ENCODE measurements at places on chromosomes 1 and 21. TPM values are rescaled to one million over a fixed set of nuclear protein-coding genes. Genes with fewer than 3 reads are reported as not detected.

DNA sequence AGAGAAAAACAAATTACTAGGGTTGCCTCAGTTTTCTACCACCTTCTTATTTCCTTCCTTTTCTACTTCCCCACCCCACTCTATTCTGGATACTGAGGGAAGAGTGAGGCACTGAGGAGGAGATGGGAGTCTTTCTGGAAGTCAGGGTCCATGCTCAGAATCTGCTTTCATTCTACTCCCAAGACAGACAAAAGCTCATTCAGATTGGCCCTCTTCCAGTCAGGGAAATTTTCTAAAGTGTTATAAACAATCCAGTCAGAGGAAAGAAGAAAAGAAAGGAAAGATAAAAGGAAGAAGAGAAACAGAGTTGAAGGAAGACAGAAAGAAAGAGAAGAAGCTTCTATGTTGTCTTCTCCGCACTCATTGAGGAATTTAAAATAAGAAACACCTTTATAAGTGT is 228.6 kb downstream of the COP1 start:
- DNase-seq: no peak

DNA sequence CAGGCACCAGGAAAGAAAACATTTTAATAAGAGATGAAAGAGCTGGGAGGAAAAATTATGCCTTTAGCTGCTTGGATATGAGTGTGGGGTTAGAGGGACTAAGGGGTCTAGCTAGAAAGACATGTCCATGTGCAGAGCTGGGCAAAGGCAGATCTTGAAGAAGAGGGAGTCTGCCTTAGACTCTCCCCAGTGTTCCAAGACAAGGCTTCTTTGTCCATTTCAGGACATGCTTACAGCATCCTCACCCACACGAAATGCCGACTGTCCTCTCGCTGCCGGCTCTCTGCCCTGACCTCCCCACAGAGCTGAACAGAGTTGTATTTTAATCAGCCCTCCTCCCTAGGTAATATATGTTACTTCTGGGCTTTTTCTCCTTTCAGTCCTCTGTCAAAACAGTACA is 100.7 kb upstream of the ATP1B1 start:
- DNase-seq: no peak

- no peak for DNase-seq
Observed at GRCh38 chr1:21335750-21336224, 45.5 kb upstream of the ECE1 start.

GRCh38 chr1:82258887-82259286 is 458.2 kb downstream of the ADGRL2 start:
- no peak for DNase-seq

GRCh38 chr1:53552146-53552861 is 93.1 kb downstream of the DMRTB1 start:
- no peak for DNase-seq

DNA sequence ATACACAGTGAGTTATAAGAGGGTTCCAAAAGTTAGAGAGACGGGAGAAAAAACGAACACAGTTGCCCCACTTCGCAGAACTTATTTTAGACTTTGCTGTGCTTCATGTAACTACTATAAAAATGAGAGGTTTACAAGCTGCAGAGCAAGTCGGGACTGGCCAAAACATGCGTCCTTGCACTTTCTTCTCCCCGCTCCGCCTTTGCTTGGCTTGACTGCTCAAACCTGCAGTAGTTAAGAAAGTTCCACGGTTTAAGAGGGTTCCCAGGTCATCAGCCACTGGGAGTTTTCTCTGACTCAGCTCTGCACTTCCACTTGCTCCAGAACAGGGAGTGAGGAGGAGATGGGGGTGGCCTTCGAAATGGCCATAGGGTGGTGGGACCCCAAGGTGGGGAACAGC is 36.2 kb downstream of the CLIC6 start:
- DNase-seq: no peak

DNA sequence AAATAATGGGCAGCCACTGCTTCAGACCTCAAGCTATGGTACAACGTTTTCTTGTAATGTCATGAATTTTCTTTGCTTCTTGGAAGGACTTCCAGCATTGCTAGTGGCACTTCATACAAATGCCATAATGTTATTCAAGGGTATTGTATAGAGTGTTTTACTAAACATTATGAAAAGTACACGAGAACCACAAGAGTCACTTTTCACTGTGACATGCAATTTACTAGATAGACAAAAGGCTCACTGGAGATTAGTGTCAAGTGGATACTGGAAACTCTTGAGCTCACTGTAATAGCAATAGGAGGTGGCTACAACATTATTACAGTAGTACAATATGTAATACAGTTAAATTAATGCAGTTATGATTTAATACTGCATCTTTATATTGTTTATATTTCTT is 5.3 kb upstream of the OLFM3 start:
- no peak for DNase-seq

DNA sequence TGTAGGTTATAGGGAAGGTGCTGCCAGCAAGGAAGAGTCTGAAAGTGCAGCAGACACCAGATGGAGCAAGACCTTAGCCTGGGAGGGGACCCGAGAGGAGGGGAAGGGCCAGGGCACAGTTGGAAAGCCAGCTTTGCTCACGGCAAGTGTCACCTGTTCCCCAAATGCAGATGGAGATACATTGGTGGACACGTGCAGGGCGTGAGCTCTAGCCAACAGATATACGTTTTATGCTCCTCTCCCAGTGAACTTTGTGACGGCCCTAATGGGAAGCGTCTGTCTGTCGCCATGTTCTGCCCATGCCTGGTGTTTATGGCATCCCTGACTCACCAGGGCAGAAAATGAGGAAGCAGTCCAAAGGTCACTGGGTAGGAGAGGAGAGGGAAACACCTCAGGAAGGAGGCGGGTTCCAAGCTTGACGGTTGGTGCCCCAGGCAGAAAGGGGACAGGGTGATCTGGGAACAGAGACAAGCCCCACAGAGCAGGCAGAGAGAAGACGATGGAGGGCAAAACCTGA is 7.6 kb downstream of the GPA33 start:
- no peak for DNase-seq

GRCh38 chr21:45557616-45558043 is 15.4 kb upstream of the SLC19A1 start:
- DNase-seq: no peak

GRCh38 chr1:162689745-162690671 is 57.7 kb downstream of the DDR2 start:
- peak; percentile 60 for DNase-seq

DNA sequence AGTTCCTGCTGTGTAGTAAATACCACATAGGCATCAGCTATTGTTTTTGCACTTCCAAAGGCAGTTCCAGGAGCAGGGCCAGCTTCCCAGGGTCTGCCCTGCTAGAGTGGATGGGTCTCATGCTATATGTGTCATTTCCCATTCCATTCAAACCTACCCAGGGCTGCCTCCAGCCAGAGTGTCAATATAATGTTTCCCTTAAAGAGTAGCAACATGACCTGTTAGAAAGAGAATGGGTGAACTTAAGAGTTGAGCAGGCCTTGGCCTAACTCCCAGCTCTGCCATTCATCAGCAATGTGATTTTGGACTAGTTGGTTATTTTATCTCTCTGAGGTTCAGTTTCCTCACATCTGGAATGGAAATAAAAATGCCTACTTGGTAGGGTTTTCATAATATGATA is 44.9 kb downstream of the RAB3B start:
- no peak for DNase-seq

GRCh38 chr1:2130871-2131289 is 63.7 kb downstream of the FAAP20 start:
- DNase-seq: no peak

- no peak for DNase-seq
Observed at GRCh38 chr1:76425201-76426145, 350.9 kb downstream of the ST6GALNAC3 start.

DNA sequence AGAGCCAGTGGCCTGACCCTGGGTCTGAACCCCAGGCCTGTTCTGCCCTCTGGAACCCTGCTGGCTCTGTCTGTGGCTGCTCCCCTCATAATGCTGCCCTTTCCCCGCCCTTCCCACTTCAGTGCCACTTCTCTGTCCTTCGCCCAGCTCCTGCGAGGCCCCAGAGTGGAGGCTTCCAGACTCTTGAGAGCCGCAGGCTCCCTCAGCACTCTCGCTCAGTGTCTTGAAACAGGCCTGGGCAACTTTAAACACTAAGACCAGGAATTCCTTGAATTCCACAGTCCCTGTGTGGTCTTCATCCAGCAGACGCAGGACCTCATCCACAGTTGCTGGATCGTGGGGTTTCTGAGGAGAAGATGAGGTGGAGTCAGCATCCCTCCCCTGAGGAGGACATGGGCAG is 3.5 kb downstream of the CRNN start:
- no peak for DNase-seq

GRCh38 chr1:99657213-99658030 is 11.5 kb downstream of the PALMD start:
- DNase-seq: no peak

DNA sequence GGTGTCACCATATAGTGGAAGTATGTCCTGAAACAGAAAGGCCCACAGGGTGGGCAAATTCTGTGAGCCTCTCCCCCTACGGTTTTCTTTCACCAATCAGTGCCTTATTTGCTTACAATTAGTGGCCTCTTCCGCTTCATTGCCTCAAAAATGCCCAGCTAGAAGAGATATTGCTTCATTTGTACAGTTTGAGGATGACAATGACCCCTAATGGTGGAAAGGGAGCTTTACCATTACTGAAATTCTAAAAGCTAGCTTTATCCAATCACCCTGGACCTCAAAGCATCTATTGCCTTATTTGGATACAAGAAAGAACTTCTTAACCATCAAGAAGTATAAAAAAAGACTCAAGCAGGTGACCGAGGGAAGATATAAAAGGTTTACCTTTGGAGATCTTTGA is 49.6 kb downstream of the LRRC71 start:
- DNase-seq: no peak

- DNase-seq: peak; percentile 91
Observed at GRCh38 chr1:171127501-171127900, 36.8 kb downstream of the FMO3 start.

DNA sequence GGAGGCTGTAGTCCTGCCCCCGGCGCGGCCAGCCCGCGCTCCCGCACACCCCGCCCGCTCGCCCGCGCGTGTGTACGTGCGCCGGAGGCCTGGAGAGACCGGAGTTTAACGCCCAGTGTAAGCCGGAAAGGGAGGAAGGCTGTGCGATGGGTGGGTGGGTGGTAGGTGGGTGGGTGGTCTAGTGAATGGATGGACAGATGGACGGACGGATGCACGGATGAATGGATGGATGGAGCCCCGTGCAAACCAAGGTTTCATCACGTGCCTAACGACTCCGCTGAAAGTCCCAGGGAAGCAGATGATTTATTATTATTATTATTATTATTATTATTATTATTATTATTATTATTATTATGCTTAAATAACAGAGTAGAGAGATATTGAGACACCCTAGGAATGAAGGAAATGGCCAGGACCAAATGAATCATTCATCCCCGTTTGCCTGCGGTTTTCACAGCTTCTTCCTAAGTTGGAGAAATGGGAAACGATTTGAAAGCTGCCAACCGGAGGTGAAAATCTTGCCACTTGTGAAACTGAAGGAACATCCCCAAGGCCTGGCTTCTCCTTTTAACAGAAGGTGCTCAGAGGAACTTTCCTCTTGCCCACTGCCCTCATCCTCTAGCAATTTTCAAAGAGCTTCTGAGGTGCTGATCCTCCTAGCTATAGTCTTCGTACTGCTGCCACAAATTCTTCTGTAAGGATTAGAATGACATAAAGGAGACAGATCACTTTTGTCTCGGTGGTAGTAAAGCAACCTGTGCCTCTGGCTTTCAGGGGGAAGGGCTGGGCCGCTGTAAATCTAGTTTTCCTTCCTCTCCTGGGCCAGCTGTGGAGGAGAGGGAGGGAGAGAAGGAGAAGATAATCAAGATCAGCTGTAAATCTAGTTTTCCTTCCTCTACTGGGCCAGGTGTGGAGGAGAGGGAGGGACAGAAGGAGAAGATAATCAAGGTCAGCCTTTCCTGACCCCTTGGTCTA is 648 bp upstream of the RGS7 start:
- no peak for DNase-seq

- DNase-seq: no peak
Observed at GRCh38 chr1:117648015-117648414, 42.2 kb downstream of the TENT5C start.

GRCh38 chr1:9317591-9318417 is 25.1 kb downstream of the SPSB1 start:
- DNase-seq: no peak

DNA sequence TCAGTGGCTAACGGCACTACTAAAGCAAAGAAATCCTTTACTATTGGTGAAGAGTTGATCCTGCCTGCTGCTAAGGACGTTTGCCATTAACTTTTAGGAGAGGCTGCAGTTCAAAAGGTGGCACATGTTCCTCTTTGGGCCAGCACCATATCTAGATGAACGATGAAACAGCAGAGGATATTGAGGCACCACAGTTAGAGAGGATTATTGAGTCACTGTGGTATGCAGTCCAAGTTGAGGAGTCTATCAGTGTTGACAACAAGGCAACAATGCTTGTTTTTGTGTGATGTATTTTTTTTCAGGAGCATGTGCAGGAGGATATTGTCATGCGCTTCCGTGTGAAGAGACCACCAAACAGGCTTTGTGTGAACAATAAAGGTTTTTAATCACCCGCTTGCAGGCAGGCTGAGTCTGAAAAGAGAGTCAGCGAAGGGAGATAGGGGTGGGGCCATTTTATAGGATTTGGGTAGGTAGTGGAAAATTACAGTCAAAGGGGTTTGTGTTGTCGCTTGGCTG is 80.9 kb downstream of the UCHL5 start:
- DNase-seq: no peak

DNA sequence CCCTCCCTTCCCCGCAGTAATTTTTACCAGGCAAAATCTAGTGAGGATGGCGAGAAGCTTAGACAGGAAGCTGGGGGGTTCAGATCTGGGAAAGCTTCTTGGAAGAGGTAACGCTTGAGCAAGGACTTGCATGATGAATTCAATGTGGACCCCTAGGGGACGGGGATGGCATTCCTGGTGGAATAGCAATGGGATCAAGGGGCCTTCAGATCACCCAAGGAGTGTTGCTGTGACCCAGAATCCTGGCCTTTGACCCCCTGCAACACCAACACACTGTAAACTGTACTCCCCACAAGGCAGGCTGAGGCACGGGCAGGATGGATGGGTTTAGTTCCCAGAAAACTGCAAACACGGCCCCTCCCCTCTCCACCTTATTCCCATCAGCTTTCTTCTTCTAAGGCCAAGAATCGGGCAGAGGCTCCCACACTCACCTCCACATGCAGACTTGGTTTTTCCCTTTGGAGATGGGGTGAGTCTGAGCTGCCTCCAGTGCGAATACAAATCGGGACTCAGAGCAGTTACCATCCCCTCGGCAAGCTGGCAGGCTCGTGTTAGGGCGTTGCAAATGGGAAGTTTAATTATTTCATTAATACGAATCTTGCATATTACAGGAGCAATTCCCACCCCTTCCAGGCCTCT is 20.1 kb downstream of the DISP3 start:
- no peak for DNase-seq

- no peak for DNase-seq
Observed at GRCh38 chr1:43366179-43366578, 1.6 kb downstream of the ELOVL1 start.

Gene CLCNKA
- 0.28 TPM for polyA plus RNA-seq

Gene RRP1
- 7.3 TPM for polyA plus RNA-seq

Gene SERTAD4
- polyA plus RNA-seq: 8.7 TPM

Gene LHX8
- 0.05 TPM for polyA plus RNA-seq

Gene CD48
- not detected for polyA plus RNA-seq

Gene ADORA3
- polyA plus RNA-seq: not detected

Gene CFHR3
- polyA plus RNA-seq: not detected

Gene SPATA45
- not detected for polyA plus RNA-seq

Gene MRPL37
- polyA plus RNA-seq: 23.1 TPM

Gene NPHS2
- polyA plus RNA-seq: not detected

Gene LEMD1
- polyA plus RNA-seq: not detected

Gene PROK1
- polyA plus RNA-seq: not detected

Measured in BJ (cell line).